Left ventricle myocardium superior (tissue), 1 donor: ENCODE measurements at places on chromosomes 16 and 17. TPM values are rescaled to one million over a fixed set of nuclear protein-coding genes. Genes with fewer than 3 reads are reported as not detected.

TAC4 gene
- total RNA-seq = not detected

KIF18B gene
- 3.2 TPM for total RNA-seq

PIGS gene
- 45.0 TPM for total RNA-seq

ABCA9 gene
- total RNA-seq = 21.5 TPM

- no peak for DNase-seq
These were observed 731.8 kb downstream of the CDH11 start for GRCh38 chr16:64390102-64390501.

SPAG7 gene
- 151 TPM for total RNA-seq

GRCh38 chr17:44935116-44935515, 12.5 kb downstream of the KIF18B start:
- DNase-seq = no peak

- DNase-seq = no peak
These were observed 68.8 kb upstream of the RCVRN start for GRCh38 chr17:9973669-9974447.

FGF11 gene
- 13.8 TPM for total RNA-seq

GRCh38 chr17:73387746-73388577, 76.2 kb upstream of the CDC42EP4 start:
- peak; percentile 16 for DNase-seq

FA2H gene
- total RNA-seq = 0.50 TPM

DNA sequence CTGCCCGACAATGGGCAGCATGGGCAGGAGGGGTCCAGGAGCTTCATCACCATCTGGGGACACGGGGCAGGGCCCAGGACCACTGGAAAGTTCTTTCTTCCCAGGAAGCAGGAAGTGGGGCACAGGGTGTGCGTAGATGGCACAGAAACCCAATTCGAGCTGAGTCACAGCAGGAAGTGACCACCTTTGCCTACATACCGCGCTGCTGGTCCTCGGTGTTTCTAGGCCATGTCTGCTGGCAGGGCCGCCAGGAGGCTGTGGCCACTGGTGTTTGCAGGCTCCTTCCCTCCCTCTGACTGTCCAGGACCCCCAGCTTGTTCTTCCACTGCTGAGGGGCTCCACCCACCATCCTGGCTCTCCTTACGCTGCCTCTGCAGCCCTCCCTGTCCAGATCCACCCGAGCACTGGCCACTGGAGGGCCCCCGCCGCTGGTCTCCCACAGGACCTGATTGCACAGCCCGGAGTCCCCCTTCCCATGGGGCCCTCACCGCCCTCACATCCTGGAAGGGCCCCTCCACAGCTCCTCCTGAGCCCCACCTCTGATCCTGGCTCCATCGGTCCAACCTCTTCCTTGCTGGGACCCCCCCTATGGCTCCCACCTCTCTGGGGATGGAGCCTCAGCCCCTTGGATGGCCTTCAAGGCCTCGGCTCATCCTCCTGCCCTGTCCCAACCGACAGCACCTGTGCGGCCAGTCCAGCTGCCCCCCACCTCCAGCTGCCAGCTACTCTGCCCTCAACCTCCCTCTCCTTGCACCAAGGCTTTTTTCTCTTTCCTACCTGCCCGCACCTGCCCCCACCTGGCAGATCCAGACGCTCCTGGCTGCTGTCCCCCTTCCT, 14.5 kb upstream of the RASD1 start:
- peak; percentile 20 for DNase-seq

FOXJ1 gene
- not detected for total RNA-seq

GRCh38 chr17:10198509-10199249, at the start of gene GAS7:
Gene GAS7 (minus strand): TSS chr17:10198606.
- peak; percentile 88 for DNase-seq
